ENCODE measurements at places on chromosomes 6 and 20. TPM values are rescaled to one million over a fixed set of nuclear protein-coding genes. Genes with fewer than 3 reads are reported as not detected.
A peak's percentile ranks its signal among the peaks of the same experiment; 100 is the strongest.

- no peak overlapping the region for H3K27ac ChIP-seq
- H3K36me3 ChIP-seq: no peaks in the 10 kb centered on the region
- no peak overlapping the region for H3K4me3 ChIP-seq
- no peak for DNase-seq
- H3K4me1 ChIP-seq: no peaks in the 10 kb centered on the region
Measured at GRCh38 chr6:65091561-65091960, 615.5 kb downstream of the EYS start.

GRCh38 chr6:136677822-136678221 lies 114.5 kb downstream of the MAP3K5 start:
- H3K4me3 ChIP-seq: no peak overlapping the region
- peaks cover 12% of the 10 kb centered on the region for H3K36me3 ChIP-seq
- H3K27me3 ChIP-seq: no peaks in the 10 kb centered on the region
- no peak for DNase-seq

DNA sequence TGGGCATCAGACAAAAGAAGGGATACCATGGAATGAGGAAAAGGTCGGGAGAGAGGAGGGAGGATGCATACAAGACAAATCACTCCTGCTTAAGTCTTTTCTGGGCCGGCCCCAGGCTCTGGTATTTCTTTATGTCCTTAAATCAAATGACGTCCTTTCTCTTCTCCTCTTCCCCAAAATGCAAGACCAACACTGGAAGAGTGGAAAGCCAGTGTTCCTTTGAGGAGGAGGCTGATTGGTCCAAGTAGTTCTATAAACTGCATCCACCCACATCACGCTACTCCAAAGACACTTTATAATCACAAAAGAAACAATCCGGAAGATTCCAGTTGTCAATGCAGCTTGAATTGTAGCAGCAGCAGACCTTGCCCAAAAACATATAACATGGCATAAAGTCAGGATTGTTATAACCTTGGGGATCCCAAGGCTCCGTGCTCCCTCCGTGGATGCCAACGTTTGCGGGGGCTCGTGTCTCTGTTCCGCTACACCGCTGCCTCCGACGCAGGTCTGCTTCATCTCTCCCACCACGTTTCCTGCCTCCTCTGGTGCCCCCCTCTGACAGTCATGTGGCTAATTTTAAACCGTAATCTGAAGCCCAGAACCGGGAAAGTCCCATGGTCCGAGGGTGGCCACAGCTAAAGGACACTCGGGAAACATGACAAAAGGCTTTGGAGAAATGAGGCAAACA lies 47.1 kb downstream of the MCUR1 start:
- peaks cover 26% of the 10 kb centered on the region for H3K4me1 ChIP-seq
- H3K4me3 ChIP-seq: peak overlapping the region; percentile 24
- no peaks in the 10 kb centered on the region for H3K36me3 ChIP-seq
- H3K27ac ChIP-seq: no peak overlapping the region
- H3K27me3 ChIP-seq: no peaks in the 10 kb centered on the region

GRCh38 chr6:155014670-155015300 lies 19.7 kb downstream of the TIAM2 start:
- H3K36me3 ChIP-seq: no peaks in the 10 kb centered on the region
- H3K27ac ChIP-seq: no peak overlapping the region
- no peaks in the 10 kb centered on the region for H3K27me3 ChIP-seq

The MYCT1 gene
- not detected for total RNA-seq

The RCAN2 gene
- total RNA-seq: not detected

The SLC26A8 gene
- not detected for total RNA-seq

The MOXD1 gene
- not detected for total RNA-seq
